ENCODE measurements at places on chromosomes 16 and 17. TPM values are rescaled to one million over a fixed set of nuclear protein-coding genes. Genes with fewer than 3 reads are reported as not detected.

TEX14 gene
- 0.09 TPM for total RNA-seq

ZNF319 gene
- 8.9 TPM for total RNA-seq

HSD11B2 gene
- total RNA-seq = 1.7 TPM

TNS4 gene
- 9.0 TPM for total RNA-seq
